ENCODE measurements at places on chromosomes 1 and 21.

- DNase-seq: no peak
These were observed 540.9 kb downstream of the LMO4 start for GRCh38 chr1:87869567-87869966.

GRCh38 chr1:223143537-223144248 lies 645 bp upstream of the TLR5 start:
- peak; percentile 40 for DNase-seq

DNA sequence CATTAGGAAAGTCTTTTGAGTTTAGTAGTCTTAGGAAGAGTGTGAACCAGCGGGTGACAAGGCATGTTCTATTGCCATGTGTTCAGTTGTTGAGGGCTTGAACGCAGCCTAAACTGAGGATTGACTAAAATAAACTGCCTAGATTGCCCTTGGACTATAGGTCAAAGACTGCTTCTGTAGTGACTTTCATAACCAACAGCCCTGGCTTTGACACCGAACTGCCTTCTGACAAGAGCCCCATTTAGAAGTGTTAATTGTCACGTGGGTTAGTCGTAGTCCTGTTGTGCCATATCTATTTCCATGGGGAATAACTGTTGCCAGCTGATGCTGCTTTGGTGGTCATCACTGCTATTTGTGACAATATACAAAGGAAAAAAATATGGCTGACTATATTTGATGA lies 90.4 kb downstream of the TGFB2 start:
- no peak for DNase-seq

GRCh38 chr1:91884459-91885212 lies 1.3 kb downstream of the TGFBR3 start:
- DNase-seq: peak; percentile 16

DNA sequence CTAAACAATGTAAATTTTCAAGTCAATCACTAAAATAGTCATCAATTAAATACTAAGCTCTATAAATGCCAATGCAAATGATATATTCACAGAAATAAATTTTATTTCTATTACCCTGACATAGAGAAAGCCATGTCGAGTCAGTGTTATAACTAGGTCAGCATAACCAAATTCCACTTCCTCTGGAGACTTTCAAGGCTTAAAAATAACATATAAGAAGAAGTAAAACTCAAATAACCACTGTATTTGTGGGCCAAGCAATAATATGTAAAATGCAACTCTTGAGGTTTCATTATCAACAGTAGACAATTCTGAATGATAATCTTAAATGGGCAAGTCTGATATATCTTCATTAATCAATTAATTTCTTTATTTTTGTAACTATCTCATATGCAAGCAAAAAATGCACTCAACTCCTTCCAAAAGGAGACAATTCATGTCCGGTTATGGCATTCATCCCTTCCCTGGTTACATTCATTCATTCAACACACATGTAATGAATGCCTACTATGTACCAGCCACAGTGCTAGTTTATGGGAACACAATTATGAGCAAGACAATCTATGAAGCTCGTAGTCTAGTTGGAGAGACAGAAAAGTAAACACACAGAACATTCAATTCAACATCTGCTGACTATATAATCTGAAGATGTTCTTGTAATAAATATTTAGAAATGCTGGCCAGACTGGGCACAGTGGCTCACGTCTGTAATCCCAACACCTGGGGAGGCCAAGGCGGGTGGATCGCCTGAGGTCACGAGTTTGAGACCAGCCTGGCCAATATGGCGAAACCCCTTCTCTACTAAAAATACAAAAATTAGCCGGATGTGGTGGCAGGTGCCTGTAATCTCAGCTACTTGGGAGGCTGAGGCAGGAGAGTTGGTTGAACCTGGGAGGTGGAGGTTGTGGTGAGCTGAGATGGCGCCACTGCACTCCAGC lies 37.1 kb upstream of the CAP1 start:
- DNase-seq: no peak

DNA sequence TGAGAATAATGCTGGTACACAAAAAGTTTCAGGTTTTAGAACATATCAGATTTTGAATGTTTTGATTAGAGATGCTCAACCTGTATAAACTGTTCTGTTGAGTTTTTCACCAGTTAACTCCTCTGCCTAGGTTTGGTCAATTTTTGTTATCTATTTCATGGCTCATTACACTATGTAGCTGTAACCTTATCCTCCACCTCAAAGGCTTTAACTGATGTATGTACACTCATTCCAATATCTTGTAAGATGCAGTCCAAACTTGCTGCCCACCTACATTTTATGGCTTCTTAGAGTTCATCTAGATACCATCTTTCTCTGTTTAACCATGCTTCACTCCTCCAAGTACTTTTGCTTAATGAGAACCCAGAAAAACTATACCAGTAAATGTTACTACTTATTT lies 107.8 kb downstream of the EIF4G3 start:
- DNase-seq: peak; percentile 23
